Thoracic aorta (tissue), 2 donors: ENCODE measurements at places on chromosomes 2 and 18. TPM values are rescaled to one million over a fixed set of nuclear protein-coding genes. Genes with fewer than 3 reads are reported as not detected.

TRABD2A gene
- 1.8 TPM for total RNA-seq

TMEM178A gene
- total RNA-seq, result 6.5 TPM

TNFAIP6 gene
- 6.9 TPM for total RNA-seq

GAREM2 gene
- total RNA-seq, result 2.3 TPM

AQP12A gene
- total RNA-seq, result not detected

GNLY gene
- 8.5 TPM for total RNA-seq

FAM237A gene
- total RNA-seq, result not detected

SNED1 gene
- 206 TPM for total RNA-seq

NAT8 gene
- not detected for total RNA-seq

RAPGEF4 gene
- total RNA-seq, result 18.4 TPM

SATB2 gene
- total RNA-seq, result 4.5 TPM

HOXD12 gene
- not detected for total RNA-seq

EGR4 gene
- not detected for total RNA-seq
